ENCODE measurements at places on chromosomes 2 and 18.

DNA sequence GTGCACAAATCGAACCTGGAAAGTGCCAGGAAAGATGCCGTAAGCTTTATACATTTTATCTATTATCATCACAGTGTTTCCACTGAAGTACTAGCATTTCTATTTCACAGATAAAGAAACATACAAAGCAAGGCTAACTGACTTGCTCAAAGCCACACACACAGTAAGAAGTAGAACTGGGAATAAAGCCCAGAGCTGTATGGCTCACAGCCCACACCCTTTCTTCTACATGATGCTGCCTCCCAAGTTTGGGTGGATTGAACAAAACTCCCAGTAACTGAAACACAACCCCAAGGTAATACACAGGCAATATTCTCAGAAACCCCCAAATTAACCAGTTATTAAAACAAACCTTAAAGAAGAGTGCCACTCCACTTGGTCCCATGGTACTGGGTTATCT, 11.2 kb downstream of the SAP130 start:
- DNase-seq, result no peak

DNA sequence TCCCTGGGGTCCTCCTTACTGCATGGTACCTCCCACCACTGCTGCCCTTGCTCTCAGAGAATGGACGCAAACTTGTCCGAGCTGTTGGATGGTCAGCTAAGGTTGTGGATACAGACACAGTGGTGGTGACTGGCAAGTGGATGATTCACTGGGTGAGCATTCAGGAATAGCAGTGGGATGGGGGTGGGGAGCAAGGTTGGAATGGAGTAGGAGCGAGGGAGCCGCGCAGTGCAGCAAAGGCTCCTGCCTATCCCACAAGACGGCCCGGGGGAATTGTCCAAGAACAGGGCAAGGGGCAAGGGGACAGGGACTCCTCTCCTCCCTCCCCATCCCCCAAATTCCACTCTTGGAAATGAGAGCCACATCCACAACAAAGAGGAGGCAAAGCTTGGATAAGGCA, 102.2 kb downstream of the PIEZO2 start:
- DNase-seq, result no peak

GRCh38 chr2:107992069-107992468, 5.7 kb downstream of the SLC5A7 start:
- DNase-seq, result no peak

DNA sequence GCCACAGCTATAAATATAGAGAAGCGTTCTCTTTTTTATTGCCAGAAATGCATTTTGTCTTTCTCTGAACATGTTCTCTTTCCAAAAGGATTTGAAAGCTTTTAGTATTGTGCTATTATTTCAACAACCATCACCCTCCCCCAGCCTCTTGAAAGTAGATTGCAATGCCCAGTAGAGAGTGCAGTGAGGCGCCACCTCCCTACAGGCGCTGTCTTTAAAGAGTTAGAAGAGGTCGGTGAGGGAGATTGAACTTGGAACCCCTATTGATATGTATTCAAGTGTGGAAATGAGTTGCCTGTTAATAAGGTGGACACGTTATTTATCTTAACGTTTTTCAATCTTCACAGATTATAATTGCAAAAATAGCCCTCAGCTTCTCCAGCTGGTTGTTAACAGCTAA, 360.3 kb downstream of the LRP1B start:
- DNase-seq, result no peak

- no peak for DNase-seq
Observed at GRCh38 chr2:37782721-37783371, 111.4 kb upstream of the CDC42EP3 start.

GRCh38 chr2:233821196-233821595, 33.1 kb downstream of the HJURP start:
- no peak for DNase-seq

DNA sequence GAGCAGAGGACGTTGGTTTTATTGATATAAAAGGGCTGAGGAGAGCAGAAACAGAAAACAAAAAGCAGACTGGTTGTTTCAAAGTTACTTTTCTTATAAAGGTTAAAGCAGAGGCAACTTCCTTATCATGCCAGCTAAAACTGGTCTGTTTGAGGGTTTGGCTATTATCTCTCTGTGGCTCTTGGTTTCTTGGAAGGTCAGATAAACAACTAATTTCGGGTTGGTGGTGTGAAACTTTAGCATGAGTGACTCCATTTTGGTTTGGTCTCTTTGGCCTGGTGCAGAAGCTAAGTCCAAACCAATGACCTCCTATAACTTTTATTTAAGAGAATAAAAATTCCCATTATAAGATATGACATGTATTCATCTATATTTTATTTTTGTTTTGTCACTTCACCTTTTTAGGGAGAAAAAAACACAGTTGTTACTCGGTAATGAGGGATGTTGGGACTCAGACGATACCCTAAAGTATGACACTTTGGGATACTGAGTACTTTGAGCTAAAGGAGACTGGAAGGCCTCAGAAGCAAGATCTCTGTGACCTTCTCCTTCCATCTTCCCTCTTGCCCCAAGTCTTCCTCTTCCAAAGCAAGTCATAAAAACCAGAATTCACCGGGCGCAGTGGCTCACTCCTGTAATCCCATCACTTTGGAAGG, 23.3 kb downstream of the TNFAIP6 start:
- no peak for DNase-seq

- DNase-seq, result no peak
Observed at GRCh38 chr2:233829193-233830110, 24.9 kb downstream of the HJURP start.

DNA sequence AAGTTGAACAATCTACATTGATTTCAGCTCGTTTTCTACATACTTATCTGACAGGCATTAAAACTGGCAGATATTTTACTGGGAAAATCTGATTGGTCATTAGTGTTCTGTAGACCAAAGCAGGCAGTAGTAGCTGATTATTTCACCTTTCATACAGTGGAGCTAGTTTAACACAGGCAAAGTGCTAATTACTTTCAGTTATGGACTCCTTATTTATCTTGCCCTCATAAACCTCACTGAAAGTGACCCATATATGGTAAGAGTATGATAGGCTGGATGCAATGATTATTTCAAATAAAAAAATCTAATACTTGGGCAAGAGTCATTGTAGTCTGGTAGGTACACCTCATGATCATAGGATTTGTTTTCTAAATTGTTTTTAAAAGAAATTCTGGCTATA, 129.7 kb downstream of the MYO1B start:
- no peak for DNase-seq

DNA sequence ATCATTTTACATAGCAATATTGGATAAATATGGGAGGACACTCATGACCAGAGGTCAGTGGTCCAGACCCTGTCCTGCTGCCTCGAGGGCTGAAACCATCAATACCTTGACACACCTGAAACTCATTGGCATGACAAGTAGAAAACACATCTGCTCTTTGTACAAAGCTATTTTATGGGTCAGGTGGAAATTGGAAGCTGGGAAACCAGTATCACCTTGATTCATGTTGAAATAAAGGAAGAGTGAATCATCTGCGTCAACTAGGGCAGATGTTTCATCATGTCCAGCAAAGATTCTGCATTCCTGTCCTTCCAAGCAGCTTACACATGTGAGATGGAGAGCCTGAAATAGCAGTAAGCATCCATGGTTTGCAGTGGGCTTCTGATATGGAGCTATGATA, 80.0 kb upstream of the ERBB4 start:
- DNase-seq, result no peak

GRCh38 chr2:3626812-3627499, 31.0 kb upstream of the ALLC start:
- no peak for DNase-seq

DNA sequence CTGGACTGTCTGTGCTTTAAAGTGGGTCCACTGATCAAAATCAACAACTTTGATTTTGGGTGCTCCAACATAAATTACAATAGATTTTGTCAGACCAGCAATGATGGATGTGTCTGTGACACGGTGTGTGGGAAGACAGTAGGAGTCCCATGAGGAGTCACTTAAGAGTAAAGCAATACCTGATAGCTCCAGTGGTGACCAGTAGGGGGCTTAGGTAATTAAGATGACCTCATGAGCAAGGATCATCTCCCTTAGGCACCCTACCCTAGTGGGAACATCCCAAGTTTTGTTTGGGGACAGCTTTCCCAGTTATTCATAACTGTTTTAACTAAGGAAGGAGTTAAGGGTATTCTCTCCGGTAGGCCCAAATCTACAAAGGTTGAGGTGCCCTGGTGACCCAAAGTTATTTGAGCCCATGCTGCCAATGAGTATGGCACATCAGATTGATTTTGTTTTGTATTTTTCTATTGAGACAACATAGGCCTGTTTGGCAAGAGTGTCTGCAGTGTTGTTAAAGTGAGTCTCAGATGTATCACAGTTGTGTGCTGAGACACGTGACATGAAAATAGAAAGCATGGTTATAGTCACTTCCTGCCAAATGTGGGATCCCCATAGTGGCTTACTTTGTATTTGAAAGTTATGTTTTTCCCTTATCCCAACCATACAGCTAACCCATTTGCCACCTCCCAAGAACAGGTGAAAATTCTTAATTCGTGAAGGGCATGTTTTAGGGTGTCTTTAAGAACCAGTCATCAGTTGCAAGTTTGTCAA, 1337.6 kb upstream of the SLC39A10 start:
- no peak for DNase-seq

GRCh38 chr18:35504996-35505395, 7.2 kb upstream of the INO80C start:
- DNase-seq, result no peak

DNA sequence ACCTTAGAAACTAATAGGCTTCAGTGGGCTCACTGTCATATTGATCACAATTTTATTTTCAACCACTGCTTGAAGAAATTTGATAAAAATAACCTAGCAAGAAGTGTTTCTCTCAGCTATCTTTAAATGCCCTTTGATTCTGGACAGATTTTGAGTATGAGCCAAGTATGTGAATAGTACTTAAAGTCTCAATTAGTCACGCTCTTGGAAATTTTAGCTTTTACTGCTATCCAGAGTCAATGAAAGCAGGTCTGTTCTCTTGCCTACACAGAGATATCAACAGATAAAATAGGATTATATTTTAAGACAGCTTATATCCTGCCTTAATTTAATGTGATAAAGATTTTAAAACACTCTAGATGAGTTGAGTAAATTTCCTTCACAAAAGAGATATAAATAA, 337.3 kb downstream of the CBLN2 start:
- DNase-seq, result no peak

GRCh38 chr2:195312662-195313061, 344.4 kb upstream of the SLC39A10 start:
- no peak for DNase-seq

DNA sequence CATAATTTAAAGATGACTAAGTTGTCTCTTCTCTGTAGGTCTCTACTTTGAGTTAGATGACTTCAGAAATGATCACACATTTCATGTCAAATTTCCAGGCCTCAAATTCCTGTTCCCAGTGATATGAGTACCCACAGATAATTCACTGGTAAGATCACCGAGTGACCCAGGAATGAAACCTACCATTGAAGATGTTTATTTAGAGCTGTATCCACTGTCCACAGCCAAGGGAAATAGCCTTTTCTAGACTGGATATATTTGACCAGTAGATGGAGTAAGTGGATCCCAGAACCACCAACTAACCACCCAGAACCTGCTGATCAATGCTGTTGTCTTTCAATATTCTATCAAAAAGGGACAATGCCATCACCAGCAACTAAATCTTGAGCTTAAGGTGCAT, 238.8 kb downstream of the SLC8A1 start:
- no peak for DNase-seq

GRCh38 chr2:111049792-111050640, 70.7 kb upstream of the BCL2L11 start:
- DNase-seq, result no peak

DNA sequence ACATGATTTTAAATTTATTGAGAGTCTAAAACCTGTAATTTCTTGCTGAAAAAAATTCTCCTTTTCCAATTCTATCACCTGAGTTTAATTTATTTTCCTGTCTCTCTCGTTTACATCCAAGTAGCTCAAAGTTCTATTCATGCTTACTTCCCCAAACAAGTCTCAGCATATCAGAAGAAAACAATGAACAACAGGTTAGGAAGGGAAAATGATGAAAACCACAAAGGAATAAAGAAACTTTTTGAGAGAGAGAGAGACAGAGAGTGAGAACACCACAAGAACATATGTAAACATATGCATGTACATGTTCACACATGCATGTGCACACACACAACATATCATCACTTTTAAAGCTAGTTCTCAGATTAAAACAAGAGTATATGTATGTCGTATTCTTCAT, 112.1 kb downstream of the STRN start:
- DNase-seq, result no peak

Data from activated T-helper 1 cell treated with anti-CD3 and anti-CD28 coated beads, Interleukin-2, amount 50 U/mL, for 16 hours (primary cell).